ENCODE measurements at places on chromosomes 5 and 9. TPM values are rescaled to one million over a fixed set of nuclear protein-coding genes. Genes with fewer than 3 reads are reported as not detected.

Gene LTC4S
- total RNA-seq: 33.1 TPM

- DNase-seq: no peak
Observed at GRCh38 chr5:126106029-126106428, 317.2 kb upstream of the GRAMD2B start.

- no peak for DNase-seq
Observed at GRCh38 chr5:133119233-133119711, 67.5 kb downstream of the HSPA4 start.

Gene ANKRA2
- 84.9 TPM for total RNA-seq

- DNase-seq: no peak
Observed at GRCh38 chr5:155293605-155294178, 280.1 kb downstream of the KIF4B start.

Gene ADAMTSL1
- total RNA-seq: 2.3 TPM

Gene C5orf52
- total RNA-seq: not detected

Gene GRIA1
- total RNA-seq: 8.5 TPM
